ENCODE measurements at places on chromosomes 2 and 18.

DNA sequence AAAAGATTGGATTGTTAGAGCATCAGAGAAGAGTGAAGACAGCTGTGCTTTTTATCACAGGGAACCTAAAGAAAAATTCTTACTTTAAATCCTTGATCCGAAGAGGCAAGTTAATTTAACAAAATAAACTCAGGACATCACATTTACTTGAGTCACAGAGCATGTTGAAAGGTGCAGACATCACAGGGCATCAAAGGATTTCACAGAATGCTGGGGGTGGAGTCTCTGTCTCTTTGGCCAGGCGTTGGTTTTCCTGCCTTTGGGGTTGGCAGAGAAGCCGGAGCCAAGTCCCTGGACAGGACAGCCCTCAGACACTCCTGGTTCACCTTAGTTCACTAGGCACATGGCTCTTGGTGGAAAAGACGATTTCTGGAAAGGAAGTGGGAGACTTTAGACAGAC, 56.3 kb downstream of the SH3RF3 start:
- no peak for DNase-seq

GRCh38 chr18:46322411-46322891, 218.3 kb downstream of the HAUS1 start:
- no peak for DNase-seq

- DNase-seq, result no peak
Measured at GRCh38 chr2:230043461-230043860, 25.3 kb downstream of the SLC16A14 start.

DNA sequence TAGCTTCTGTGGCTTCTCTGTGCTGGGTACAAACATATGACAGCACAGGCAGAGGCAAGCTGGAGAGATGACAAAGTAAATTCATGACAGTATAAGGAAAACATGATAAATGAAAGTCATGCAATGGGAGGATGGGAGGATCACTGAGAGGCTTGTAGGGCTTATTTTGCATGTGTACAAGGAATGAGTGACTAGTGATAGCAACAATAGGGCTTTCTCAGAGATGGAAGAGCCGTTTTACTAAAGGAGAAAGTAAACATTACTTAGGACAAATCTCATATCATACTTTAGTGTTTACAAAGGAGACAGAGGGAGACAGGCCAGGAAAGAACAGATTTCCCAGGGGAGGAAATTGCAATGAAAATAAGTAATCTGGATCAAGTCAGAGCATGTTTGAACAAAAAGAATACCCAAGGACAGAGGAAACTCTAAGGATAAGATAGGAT, 82.5 kb upstream of the RBMS1 start:
- no peak for DNase-seq

GRCh38 chr2:36455788-36456187, 100.2 kb downstream of the CRIM1 start:
- DNase-seq, result no peak

DNA sequence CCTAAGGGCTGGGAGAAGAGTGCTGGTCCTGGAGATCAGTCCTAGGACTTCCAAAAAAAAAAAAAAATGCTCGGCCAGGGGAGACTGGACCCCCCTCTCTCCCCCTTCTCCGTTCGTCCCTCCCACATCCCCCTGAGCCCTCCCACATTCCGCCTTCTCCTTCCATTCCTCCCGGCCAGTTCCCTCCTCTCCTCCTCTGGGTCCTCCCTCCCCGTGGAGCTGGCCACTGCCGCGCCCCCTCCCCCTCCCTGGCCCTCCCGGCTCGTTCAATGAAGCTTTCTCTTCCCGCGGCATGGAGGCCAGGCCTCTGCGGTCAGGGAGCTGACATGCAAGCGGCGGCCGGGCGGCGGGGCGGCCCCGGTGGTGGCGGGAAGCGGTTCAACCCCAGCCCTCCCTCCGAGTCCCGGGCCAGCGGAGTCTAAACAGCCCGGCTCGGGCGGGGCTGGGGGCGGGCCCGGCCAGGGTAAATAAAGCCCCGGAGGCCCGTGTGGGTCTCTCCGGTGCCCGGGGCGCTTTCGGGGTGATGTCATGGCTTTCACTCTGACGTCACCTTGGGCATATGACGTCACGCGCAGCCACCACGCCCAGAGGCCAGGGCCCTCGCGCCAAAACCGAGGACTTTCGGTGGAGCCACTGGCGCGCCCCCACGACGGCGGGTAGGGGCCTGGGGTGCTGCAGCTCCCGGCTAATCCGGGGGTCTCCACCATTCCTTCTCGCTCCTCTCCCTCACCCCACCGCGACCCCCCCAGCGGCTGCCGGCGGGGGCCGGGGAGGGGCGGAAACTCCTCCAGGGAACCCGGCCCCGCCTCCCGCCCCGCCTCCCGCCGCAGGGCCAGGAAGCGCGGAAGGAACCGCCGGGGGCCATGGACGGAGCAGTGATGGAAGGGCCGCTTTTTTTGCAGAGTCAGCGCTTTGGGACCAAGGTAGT, at the start of the genes DOK1 and LOXL3:
Gene DOK1, plus strand, starts transcription at position 829 of the 928 bp plus-strand sequence. Its CDS starts 35 bp downstream, at position 864.
Gene LOXL3, minus strand, starts transcription at position 51 of the 928 bp plus-strand sequence. CDS start 1,308 bp downstream, outside the sequence.
- peak; percentile 74 for DNase-seq

DNA sequence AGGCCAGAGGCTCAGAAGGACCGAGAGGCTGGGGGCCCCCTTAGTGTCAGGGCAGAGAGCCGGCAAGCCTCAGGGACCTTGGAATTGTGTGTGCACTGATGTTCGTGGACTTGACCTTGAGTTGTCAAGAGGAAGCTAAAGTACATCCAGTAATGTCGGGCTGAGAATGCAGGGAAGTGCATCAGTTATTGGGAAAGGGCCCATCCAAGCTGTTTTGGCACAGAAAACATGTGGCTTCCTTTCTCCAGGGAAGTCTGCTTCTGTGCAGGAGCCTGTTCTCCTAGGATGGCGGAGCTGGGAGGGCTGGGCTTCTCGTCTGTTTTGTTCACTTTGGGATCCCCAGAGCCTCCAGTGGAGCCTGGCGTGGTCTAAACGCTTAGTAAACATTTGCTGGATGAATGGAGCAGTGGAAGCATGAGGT, 23.7 kb downstream of the ATOH8 start:
- no peak for DNase-seq

DNA sequence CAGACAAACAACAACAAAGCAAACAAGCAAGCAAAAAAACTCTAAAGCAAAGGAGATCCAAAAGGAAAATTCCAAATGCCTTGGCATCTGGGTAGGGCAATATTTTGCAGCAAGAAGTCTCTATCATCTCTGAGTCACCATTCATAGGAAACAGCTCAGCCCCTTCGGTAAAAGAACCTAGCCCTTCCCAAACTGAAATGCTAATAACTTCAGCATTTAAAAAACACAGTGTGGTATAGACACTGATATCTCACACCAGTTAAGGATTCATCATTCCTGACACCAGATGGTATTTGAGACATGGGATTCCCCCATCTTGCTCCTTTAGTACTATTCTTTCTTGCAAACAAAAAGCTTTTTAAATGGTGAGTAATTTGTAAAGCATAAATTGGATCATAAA, 491.8 kb downstream of the TXNL1 start:
- DNase-seq, result no peak

- no peak for DNase-seq
Measured at GRCh38 chr2:101461381-101461780, 13.5 kb downstream of the RFX8 start.

DNA sequence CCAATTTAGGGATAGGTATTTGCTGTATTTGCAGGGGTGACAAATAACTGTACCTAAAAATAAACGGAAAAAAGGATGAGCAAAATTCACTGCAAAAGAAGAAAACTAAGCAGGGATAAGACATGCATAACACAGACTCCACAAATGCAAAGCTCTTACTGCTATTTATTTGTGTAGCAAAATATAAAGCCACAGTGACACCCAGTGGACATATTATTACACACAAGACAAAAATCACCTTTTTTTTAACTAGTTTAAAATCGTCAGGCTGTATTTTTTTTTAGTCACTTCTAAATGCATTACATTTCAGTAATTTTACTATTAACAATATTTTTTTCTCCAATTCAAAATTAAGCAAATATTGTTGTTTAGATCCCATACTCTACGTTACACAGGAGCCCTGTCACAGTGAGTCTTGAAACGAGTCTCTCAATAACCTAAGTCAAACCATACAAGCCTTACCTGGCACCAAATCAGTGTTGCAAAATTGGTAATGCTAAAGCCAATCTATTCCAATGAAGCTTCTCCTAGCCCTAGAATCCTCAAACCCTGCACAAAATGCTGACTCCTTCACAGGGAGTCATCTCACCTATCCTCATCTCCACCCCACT, 23.7 kb downstream of the METTL4 start:
- no peak for DNase-seq

GRCh38 chr2:234496055-234496834, 636 bp downstream of the ARL4C start:
- DNase-seq, result peak; percentile 22

DNA sequence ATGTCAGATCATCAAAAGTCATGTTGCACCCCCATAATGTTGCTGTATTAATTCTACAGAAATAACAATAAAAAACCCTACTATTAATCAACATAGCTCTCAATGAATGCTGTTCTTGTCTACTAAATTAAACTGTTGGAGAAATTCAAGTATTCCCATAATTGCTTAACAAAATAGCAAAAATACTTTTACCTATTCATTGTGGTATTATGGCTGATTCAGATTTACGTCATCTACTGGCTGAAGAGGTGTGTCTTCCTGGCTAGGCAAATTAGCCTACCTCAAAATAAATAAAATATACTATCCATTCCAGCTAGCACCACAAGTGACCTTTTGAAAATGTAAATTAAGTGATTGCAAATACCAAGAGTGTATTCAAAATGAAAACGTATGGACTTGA, 249.4 kb downstream of the MEIS1 start:
- DNase-seq, result no peak

- no peak for DNase-seq
Measured at GRCh38 chr2:30504731-30505130, 57.7 kb downstream of the LCLAT1 start.

DNA sequence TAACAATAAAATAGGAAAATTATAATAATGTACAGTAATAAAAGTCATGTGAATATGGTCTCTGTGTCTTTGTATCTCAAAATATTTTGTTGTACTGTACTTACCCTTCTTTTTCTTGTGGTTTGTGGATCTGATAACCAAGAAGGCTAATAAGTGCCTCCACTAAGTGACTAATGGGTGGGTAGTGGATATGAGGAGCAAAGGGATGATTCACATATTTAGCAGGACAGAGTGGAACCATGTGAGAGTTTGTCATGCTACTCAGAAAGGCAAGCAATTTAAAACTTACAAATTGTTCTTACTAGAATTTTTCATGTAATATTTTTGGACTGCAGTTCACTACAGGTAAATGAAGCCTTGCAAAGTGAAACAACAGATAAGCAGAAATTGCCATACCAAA, 1241.2 kb upstream of the CDH2 start:
- DNase-seq, result no peak

DNA sequence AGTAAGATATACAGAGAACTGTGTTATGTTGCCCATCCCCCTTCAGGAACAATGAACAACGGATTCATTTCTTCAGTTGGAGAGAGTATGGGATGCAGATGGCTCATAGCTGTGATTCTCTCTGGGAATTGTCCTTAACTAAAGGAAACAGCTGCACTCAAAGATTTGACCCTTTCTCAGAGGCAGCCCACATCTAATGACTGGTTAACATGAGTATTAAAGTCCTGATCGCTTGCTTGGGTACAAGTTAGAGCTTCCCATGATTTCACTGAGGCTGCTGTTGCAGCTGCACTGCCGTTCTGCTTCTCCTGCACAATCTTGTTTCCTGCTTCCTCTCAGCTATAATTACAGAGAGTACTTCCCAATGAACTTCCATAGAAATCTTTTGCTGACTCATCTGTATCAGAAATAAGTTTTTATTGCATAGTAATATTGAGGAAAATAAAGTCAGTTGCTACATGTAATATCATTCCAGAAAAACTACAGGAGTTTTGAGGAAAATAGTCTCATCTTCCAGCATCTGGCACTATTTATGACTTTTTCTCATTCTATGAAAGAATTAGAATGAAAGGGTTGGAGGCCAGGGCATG, 12.8 kb upstream of the SCN9A start:
- DNase-seq, result no peak

DNA sequence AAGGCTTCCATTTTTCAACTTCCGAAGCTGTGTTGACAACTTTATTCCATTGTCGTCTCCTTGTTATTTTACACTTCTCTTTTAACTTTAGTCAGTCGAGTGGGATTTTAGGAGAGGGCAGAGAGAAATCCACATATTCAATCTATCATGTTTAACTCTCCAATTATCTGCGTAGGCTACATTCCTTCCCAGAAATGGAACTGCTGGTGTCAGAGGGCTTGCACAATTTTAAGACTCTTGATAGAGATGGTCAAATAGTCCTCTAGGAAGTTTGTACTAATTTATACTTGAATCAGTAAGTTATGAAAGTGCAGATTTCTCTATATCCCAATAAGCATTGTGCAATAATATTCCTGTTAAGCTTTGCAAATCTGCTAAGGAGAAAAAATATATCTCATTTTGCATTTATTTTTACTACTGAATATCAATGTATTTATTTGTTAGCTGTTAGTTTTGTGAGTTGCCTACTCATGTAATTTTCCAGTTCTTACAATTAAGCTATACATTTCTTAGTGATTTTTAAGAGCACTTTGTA, 95.6 kb downstream of the CYP26B1 start:
- no peak for DNase-seq

GRCh38 chr18:2920546-2921343, 73.9 kb downstream of the EMILIN2 start:
- DNase-seq, result no peak

DNA sequence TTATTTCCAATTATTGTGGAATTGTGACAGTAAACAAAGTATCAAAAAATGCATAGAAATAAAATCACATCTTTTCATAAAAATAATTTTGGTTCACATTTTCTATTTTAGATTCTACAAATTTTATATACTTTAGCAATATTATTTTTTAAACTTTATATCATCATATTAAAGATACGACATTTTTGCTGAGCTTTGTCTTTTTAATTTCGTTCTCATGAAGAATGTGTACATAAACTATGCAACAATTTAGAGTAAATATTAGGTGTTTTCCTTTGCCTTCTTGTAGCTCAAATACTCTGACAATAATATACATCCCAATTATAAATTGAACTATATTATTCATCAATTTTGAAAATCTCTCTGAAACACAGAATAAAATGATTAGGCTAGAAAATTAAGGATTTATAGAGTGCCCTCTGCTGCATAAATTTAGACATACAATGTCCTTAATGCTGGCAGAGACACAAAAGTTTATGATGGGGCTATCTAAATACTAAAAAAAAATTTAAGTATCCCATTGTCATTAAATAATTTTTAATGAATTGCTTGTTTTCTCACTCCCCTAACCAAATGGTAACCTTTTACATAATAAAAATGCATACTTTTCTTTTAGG, 45.7 kb downstream of the CCDC102B start:
- DNase-seq, result no peak

- DNase-seq, result no peak
Measured at GRCh38 chr2:9144617-9145016, 62.0 kb upstream of the ASAP2 start.

GRCh38 chr2:20093263-20094141, 42.1 kb upstream of the LAPTM4A start:
- DNase-seq, result no peak

Data from activated CD4-positive, alpha-beta T cell treated with anti-CD3 and anti-CD28 coated beads, Interleukin-2, amount 50 U/mL, for 4 hours (primary cell).